ENCODE measurements at places on chromosomes 16 and 17.

GRCh38 chr16:81214745-81215166 lies 23.7 kb upstream of the BCO1 start:
- DNase-seq, result no peak

- DNase-seq, result no peak
Measured at GRCh38 chr16:54542805-54543505, 256.4 kb upstream of the IRX3 start.

GRCh38 chr17:55705847-55706246 lies 16.8 kb downstream of the TMEM100 start:
- no peak for DNase-seq

DNA sequence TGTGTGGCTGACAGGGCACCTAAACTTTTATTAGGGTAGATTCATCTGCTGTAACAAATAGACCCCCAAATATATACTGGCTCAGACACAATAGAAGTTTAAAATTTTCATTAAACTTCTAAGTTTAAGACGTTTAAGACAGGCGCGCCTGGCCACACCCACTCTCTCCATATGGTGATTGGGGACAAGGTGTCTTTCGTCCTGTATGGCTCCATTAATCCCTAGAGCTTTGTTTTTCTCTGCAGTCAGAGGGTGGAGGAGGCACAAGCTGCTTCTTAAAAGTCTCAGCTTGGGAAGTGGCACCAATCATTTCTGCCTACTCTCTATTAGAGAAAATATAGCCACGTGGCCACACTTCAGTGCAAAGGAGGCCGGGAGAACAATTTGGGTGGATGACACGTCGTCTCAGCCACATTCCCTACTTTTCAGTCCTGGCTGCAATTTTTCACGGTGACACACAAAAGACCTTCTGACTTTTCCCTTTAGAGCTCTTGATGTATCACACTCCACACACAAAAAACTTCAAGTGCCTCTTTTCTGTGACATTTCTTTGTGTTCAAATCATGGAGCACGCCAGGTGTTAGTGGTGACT lies 125.5 kb upstream of the CACNG3 start:
- no peak for DNase-seq
